ENCODE measurements at places on chromosomes 2 and 18. TPM values are rescaled to one million over a fixed set of nuclear protein-coding genes. Genes with fewer than 3 reads are reported as not detected.

The AGXT gene
- total RNA-seq: 0.34 TPM

The GALNT5 gene
- 3.9 TPM for total RNA-seq

The ANTXR1 gene
- 25.7 TPM for total RNA-seq

The DLGAP1 gene
- total RNA-seq: 0.39 TPM

Data from HCT116 (cell line).